ENCODE measurements at places on chromosomes 6 and 20.

- no peak for DNase-seq
Observed at GRCh38 chr6:155075930-155076695, 81.0 kb downstream of the TIAM2 start.

DNA sequence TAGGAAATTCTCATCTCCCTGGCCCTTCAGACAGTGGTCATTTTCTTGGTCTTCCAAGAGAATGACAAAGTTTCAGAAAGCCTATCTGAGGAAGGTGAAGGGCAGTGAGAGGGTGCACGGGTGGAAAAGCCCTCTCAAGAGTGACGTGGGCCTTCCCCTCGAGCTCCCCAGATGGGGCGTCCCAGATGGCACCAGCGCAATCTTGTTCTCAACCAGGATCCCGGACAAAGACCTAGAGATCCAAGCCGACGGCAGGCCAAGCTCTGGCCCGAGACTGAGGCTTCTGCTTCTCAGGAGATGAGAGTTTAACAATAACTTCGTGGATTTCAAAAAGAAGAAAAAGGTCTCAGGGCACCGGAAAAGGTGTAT is 797 bp upstream of the ZNF133 start:
- no peak for DNase-seq

DNA sequence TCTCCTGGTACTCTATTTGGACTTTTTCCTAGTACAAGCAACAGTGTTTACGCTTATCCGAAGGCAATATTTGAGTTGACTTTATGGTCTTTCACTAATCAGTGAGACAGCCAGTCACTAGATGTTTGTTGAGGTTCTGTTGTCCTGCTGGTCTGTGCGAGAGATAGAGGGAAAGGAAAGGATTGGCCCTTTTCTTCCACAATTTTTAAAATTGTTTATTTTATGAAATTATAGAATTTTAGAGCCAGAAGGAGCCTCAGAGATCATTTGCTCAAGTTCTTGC is 44.4 kb downstream of the MAP3K4 start:
- no peak for DNase-seq

GRCh38 chr20:52305858-52306257 is 114.3 kb upstream of the ZFP64 start:
- DNase-seq, result no peak

GRCh38 chr6:85323435-85324040 is 126.3 kb upstream of the NT5E start:
- peak; percentile 61 for DNase-seq

- no peak for DNase-seq
Observed at GRCh38 chr6:19210849-19211590, 626.1 kb upstream of the ID4 start.

- DNase-seq, result no peak
Observed at GRCh38 chr6:7129784-7130569, 22.2 kb downstream of the RREB1 start.

DNA sequence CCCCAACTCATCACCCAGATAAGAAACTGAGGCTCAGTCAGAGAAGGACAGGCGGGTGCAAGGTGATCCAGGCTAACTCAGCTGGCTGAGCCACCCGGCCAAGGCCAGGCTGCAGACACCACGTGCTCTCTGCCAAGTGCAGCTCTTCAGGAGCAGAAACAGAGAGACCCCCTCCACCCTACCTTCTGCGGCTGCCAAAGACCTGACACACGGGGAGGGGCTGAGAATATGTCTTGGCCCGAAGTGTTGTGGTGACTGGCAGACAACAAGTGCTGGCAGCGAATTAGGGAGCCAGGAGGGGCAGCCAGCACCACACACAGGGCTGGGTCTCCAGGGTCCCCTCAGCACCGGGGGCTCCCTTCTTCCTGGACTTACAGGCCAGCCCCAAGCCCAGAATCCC is 22.5 kb downstream of the PREX1 start:
- no peak for DNase-seq

GRCh38 chr20:9110365-9110764 is 41.5 kb downstream of the PLCB4 start:
- no peak for DNase-seq

GRCh38 chr20:61940976-61941720 is 124.5 kb downstream of the TAF4 start:
- DNase-seq, result no peak

- no peak for DNase-seq
Observed at GRCh38 chr6:119902681-119903080, 553.1 kb upstream of the MAN1A1 start.

Data from DMS153 (cell line).